ENCODE measurements at places on chromosomes 12 and 14. TPM values are rescaled to one million over a fixed set of nuclear protein-coding genes. Genes with fewer than 3 reads are reported as not detected.
A peak's percentile ranks its signal among the peaks of the same experiment; 100 is the strongest.

Gene STAC3
- total RNA-seq, result 1.2 TPM

Gene RNASE1
- 222 TPM for total RNA-seq

Gene IFNG-AS1
- total RNA-seq, result not detected

Gene ZNF10
- total RNA-seq, result 9.2 TPM

Gene KRT86
- not detected for total RNA-seq

Gene TBX3
- total RNA-seq, result 6.3 TPM

Gene CLECL1
- not detected for total RNA-seq

Gene AHNAK2
- 274 TPM for total RNA-seq

Gene AQP5
- total RNA-seq, result not detected

Gene PIANP
- not detected for total RNA-seq

Gene FOXJ2
- 20.4 TPM for total RNA-seq

Gene TTC8
- total RNA-seq, result 17.0 TPM

GRCh38 chr14:77721437-77721836 is 13.5 kb downstream of the SLIRP start:
- DNase-seq, result no peak

GRCh38 chr12:13534645-13535398 is 338.3 kb downstream of the EMP1 start:
- DNase-seq, result peak; percentile 86

DNA sequence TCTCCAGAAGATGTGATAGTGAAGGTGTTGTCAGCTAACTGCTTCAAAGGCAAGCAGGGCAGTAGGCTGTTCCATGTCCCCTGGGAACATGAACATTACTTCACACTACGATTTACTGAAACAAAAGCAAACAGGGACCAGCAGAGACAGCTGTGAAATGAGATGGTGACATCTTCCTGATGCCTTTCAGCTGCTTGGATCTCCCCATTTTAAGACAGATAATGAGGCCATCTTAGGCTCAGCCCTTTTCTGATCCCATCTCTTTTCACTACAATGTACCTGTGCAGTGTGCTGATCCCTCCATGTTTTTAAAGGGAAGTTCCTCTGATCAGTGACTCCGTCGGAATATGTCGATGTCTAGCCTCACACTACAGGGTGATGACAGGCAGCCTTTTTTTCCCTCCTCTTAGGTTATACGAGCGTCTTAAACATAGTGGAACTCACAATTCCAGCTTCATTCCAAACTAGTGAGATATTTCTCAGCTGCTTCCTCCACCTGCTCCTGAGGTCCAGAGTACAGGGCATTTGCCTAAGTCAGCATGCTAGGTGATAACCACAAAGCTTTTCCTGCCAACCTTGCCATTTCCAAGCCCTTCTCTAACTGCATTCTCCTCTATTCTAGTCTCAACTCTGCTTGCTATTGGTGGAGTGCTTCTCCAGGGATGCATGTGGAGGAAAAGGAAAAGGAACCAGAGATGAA is 87.6 kb upstream of the EGLN3 start:
- DNase-seq, result no peak

- no peak for DNase-seq
Measured at GRCh38 chr12:44653861-44654527, 222.1 kb downstream of the NELL2 start.

GRCh38 chr12:67710582-67710981 is 62.0 kb downstream of the DYRK2 start:
- no peak for DNase-seq

DNA sequence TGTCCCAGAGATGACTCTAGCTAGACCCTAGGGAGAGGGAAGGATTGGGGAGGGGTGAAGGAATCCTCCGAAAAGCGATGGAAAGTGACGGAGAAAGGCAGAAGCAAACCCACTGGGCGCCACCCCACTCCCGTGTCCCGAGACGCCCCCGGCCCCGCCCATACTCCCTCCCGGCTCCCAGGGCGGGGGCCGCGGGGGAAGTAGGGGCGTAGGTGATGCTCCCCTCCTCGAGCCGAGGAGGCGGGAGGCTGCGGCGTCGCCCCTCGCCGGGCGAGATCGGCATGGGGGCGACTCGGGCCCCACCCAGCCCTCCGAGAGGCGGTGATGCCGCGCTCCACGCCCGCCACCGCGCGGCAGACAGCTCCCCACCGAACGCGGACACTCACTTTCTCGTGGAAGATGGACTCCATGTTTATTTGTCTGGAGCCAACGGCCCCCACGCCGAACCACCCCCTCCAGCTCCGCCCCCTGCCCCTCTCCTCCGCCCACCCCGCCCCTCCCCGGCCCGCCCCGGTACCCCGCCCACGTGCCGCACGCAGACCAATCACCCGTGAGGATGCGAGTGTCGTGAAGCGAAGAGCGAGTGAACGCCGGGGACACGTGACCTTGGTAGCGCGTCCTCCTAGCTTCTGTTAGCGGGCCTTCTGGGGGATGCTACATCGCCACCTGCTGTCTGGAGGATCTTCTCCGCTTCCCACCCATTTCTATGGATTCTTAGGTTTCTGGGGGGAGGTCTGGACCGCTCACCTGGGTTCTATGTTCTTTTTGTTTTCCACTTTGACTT is at the start of gene ATXN3:
TSS of gene ATXN3 (minus strand) at position 440 of the 784 bp plus-strand sequence. CDS start at position 410, 30 bp downstream.
- peak; percentile 99 for DNase-seq

- peak; percentile 92 for DNase-seq
Measured at GRCh38 chr14:92549859-92550230, 36.3 kb downstream of the RIN3 start.

DNA sequence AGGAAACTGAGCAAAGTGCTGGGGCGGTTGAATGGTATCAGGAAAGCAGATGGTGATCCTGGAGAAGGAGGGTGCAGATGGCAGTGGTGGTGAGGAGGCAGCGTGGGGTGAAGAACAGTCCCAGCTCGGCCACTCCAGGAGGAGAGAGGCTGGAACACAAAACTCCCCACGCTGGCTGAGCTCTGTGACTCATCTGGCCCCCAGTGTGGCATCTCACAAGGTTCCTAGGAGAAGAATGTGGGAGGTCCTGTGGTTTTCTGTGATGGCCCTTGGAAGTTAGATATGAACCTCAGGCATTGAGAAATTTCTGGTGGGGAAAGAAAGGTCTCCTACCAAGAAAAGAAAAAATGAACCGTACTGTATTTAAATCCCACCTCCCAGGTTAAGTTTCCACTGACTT is 8.0 kb upstream of the NRXN3 start:
- DNase-seq, result no peak

DNA sequence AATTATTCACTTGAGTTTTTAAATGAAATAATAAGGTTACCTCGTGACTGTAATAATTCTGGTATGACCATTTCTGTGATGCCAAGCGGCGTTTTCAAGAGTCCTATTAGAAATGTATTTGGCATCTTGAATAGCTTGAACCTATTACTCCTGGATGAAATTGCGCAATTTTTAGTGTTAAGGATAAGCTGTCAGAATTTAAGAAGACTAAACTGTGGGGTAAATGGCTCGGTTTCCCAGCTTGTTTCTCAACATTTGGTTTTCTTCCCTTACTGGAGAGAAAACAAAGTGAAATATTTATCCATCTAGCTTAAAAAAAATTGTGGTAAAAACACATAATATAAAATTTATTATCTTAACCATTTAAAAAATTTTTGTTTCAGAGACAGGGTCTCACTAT is 26.8 kb downstream of the PCNX1 start:
- no peak for DNase-seq

DNA sequence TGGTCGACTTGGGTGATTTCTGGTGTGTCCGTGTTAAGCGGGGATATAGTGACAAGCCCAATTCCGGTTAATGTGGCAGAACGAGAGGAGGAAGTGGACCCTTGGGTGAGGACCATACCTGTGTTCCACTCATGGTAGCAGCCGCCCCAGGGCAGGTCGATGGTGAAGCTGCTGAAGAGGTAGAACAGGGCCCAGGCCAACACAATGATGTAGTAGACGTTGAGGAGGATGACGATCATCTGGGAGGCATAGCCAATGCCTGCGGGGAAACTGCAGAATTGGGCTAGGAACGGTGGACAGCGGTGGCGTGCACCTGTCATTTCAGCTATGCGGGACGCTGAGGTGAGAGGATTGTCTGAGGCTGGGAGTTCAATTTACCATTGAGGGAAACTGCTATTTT is 20.1 kb downstream of the SLC6A13 start:
- DNase-seq, result no peak

- DNase-seq, result no peak
Measured at GRCh38 chr12:58066296-58066695, 124.9 kb downstream of the ATP23 start.

DNA sequence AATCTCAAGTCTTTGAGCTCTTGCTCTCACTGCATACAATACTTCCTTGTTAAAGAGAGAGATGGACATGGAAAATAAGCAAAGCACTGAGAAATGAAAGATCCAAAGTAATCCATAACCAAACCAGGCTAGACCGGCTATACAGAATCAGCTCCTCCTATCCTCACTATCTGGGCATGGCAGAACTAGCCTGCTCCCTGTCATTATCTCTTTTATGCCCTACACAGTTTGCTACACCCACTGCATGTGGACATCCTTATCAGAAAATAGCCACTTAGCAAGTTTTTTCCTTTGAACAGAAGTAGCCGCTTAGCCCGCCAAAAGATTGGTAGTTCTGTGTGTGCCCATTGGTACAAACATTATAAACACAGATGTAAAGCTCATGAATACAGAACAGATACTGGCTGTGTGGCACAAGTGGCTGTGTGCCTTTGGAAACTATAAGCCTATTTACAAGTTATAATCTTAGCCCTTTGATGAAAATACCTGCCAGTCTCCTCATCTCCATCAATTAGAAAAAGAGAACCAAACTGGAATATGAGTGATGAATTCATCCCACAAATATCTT is 34.7 kb downstream of the SPTB start:
- no peak for DNase-seq

GRCh38 chr12:119117936-119118335 is 60.8 kb upstream of the HSPB8 start:
- DNase-seq, result no peak

DNA sequence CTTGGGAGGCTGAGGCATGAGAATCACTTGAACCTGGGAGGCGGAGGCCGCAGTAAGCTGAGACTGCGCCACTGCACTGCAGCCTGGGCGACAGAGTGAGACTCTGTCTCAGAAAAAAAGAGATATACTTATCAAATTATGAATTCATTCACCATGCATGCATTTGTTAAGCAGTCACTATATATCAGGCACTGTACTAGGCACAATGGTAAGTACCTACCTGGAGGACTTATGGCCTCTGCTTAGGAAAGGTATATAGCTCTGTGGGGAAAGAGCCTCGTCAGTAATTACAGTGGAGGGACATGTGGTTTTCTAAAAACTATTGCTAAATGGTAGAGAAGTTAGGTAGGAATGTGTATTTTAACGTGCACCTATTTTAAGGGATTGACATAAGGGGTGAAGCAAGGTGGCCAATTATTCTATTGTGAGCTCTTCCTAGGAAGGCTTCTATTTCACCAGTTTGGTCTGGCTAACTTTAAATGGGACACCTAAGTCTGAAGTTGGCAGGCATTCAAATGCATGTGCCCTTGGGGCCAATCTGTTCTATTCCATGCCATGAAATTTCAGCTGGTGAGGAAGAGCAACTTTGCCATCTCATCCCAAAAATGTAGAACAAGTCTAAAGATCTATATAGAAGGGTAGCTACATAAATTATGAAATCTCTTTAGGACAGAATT is 15.0 kb downstream of the TCP11L2 start:
- DNase-seq, result no peak

DNA sequence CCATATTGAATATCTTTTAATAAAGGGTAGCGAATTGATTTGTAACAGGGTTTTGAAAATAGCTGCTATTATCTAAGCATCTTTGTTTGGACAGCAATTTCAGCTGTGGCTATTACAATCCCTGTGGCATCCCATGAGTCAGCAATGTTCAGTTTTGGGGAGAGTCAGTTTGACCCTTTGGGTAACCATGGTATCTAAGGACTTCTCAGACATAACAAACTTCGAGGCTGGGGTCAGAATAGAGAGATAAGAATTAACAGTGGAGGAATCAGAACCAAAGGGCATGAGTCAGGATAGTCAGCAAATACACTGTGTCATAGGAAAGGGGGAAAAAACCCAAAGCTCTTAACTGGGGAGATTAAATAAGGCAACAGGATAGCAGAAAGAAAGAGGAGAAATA is 11.7 kb upstream of the PTHLH start:
- DNase-seq, result no peak

GRCh38 chr12:51322452-51322851 is 1.5 kb downstream of the BIN2 start:
- no peak for DNase-seq

- no peak for DNase-seq
Measured at GRCh38 chr12:7045913-7046312, 14.6 kb upstream of the C1S start.

GRCh38 chr14:20529806-20530205 is 24.5 kb downstream of the RNASE10 start:
- no peak for DNase-seq

DNA sequence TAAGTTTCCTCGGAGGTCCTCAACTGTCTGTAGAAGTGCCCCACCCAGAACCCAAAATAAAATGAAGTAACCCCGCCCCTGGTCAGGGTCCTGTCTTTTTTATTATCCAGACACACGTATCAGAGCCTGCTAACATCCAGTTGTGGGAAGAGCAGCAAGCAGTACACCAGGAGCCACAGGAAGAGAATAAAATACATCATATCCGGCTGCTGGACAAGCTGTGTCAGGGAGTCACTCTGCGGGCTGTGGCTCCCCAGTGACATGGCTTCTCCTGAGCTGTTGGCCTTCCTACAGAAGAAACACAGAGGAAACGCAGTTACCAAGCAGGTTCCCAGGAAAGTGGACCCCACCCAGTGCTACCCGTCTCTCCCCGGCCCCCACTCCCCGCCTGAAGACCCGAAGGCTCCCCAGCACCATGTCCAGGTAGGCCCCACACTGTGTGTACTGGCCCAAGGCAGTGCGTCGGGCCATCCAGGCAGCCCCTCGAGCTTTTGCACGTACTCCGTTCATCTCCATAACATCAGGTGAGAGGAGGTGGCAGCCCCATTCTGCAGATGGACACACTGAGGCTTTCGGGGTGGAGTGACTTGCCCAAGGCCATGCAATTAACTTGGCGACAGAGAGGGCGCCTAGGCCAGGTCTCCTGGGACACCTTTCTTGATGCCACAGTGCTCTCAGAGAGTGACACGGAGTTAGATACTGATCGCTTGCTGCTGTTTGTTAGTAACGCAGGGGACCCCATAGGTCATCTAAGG is 34.3 kb upstream of the DICER1 start:
- DNase-seq, result no peak

- peak; percentile 88 for DNase-seq
Measured at GRCh38 chr14:69042787-69043444, 63.8 kb upstream of the ACTN1 start.

GRCh38 chr12:43694879-43695278 is 63.7 kb downstream of the PUS7L start:
- DNase-seq, result no peak

- no peak for DNase-seq
Measured at GRCh38 chr12:3965046-3965445, 91.8 kb upstream of the PARP11 start.

- no peak for DNase-seq
Measured at GRCh38 chr12:22399464-22400180, 65.1 kb upstream of the ST8SIA1 start.

GRCh38 chr14:100748403-100748802 is 21.7 kb downstream of the DLK1 start:
- peak; percentile 22 for DNase-seq

Data from posterior vena cava (tissue), 2 donors.